Foreskin fibroblast (primary cell): ENCODE measurements at places on chromosomes 12 and 14.

- no peak for DNase-seq
These were observed 4.8 kb downstream of the MVK start for GRCh38 chr12:109578330-109578927.

DNA sequence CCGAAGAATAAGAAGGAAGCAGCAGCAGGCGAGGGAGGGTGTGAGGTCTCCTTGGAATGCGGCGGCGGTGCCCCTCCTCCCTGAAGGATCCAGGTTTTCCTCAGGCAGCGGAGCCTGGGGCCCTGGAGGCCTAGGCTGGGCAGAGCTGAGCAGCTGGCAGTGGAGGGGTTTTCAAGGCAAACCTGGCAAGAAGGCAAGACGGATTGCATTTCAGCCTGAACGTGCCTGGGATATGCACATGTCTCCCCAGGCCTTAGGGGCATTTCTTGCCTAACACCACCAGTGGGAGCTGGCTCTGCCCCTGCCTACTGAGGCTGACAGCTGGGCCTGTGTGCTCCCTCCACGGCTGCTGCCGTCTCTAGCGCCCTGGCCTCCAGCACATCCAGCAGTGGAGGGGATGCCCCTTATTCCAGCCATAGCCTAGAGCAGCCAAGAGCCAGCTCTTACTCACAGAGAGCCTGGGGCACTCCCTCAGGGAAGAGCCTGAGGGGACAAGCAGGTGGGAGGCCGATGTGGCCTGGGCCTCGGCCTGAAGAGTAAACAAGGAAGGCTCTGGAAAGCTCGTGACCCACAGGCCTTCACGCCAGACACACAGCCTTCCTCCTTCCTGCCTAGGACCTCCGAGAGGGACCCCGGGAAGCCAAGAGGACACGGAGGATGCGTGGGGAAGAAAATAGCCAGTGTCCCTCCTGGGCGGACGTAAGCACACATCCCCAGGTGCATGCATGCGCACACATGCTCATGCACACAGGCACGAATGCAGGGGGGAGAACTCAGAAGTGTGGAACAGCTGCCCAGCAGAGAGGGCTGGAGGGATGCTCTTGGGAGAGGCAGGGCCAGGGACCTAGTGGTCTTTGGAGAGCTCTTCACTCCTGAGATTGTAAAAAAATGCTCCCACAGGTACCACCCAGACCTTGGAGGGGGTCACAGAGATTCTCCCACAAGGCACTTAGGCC lies 23.0 kb upstream of the EIF2B2 start:
- DNase-seq, result peak; percentile 63

DNA sequence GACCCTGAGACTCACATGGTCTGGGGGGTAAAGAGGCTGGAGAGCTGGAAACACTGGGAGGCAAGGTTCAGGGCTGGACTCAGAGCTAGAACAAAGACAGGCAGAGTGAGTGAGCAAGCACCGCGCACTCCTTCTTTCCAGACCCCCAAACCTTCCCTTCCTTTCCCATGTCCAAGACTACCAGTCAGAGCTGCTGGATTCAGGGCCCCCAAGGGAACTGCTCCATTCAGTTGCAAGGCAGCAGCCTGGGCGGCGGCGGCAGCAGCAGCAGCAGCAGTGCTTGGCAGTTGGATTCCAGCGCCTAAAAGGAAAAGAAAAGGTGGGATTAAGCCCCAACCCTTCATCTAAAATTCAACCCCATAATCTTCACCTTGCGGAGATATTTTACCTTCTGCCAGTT lies 17.1 kb downstream of the RBM23 start:
- DNase-seq, result no peak

GRCh38 chr12:32874078-32874477 lies 22.5 kb downstream of the PKP2 start:
- no peak for DNase-seq

- no peak for DNase-seq
These were observed 65.8 kb downstream of the NUMB start for GRCh38 chr14:73392329-73393257.

- DNase-seq, result no peak
These were observed 3.2 kb upstream of the RFC5 start for GRCh38 chr12:118013283-118013682.

GRCh38 chr12:77032406-77032805 lies 33.0 kb downstream of the E2F7 start:
- peak; percentile 38 for DNase-seq

- DNase-seq, result peak; percentile 24
These were observed 1.5 kb upstream of the KRT5 start for GRCh38 chr12:52521568-52522266.

DNA sequence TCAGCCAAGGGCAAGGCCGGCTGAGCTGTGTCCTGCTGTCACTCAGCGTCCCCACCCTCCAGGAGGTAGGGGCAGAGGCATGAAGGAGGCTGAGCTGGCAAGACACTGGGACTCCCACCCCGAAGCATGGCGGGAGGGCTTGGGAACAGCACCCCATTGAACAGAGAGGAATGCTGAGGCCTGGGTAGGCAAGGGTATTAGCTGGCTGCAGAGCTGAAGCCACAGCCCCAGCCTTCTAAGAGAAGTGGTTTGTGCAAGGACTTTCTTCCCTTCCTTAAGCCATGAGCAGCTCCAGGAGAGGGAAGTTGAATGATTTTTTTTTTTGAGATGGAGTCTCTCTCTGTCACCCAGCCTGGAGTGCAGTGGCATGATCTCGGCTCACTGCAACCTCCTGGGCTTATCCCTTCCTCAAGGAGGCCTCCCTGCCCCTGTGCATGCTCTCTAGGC lies 6.6 kb upstream of the CFAP73 start:
- DNase-seq, result no peak

DNA sequence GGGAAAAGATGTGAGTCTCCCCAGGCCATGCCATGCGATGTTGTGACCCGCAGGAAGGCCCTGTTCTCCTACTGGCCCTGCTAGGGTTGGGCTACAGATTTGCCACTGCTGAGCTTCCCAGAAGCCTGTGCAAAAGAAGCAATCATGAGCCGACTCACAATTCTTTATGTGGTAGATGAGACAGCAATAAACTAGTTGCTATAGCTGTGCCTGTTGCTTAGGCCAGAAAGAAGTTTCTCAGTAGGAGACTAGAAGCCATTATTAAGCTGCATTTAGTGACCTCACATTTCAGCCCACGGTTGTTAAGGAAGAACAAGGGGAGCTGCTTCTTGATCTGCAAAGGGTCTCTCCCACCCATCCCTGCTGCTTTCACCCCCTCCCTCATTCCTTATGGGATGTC lies 239.4 kb upstream of the CRY1 start:
- DNase-seq, result no peak
